Tibial nerve (tissue), 4 donors: ENCODE measurements at places on chromosomes 13 and 19.

DNA sequence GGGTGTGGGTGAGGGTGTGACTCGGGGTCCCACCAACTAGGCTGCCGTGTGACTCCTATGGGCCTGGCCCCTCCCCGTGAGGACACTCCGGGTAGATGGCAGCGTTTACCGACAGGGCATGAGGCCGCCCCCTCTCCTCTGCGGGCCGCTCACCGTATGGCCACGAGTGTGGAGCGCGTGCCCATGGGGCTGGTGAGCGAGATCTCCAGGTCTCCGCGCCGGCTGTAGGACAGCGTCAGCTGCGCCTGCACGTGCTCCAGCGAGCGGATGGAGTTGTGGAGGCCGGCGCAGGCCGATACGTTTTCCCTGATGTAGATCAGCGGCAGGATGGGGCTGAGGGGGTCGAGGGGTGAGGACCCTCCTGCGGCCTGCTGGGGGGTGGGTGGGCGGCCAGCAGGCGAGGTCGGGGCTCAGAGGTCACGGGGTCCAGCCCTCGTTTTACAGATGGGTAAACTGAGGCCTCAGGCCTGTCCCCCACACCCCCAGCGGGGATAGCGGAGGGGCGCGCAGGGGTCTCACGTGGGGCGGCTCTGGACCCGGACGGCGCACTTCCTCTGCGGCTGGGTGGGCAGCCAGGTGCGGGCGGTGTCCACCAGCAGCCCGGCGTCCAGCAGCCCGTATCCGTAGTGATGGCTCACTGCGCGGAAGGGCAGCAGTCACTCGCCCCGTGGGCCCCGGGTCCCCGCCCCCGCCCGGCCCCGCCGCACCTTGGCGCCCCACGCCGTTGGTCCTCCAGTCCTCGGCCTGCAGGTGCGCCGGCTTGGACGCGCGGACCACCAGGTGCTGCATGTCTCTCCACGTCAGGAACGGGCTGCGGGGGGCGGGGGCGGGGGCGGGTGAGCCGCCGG is 4.3 kb upstream of the C19orf25 start:
- DNase-seq = no peak

GRCh38 chr13:57018915-57019314 is 121.8 kb upstream of the PRR20A start:
- no peak for DNase-seq

DNA sequence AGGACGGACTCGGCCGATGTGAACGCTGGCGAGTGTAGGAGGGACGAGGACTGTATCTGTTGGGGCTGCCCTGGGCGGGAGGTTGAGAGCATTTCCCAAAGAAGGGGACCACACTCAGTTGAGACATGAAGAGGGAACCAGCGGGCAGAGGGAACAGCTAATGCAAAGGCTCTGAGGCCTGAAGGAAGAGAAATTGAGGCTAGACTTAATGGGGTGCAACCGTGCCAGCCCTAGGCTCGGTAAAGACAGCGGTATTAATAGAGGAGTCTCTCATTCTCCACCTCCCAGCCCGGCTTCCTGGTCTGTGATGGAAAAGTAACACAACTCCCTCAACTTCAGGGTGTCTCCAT is 1.1 kb downstream of the MPV17L2 start:
- DNase-seq = no peak

DNA sequence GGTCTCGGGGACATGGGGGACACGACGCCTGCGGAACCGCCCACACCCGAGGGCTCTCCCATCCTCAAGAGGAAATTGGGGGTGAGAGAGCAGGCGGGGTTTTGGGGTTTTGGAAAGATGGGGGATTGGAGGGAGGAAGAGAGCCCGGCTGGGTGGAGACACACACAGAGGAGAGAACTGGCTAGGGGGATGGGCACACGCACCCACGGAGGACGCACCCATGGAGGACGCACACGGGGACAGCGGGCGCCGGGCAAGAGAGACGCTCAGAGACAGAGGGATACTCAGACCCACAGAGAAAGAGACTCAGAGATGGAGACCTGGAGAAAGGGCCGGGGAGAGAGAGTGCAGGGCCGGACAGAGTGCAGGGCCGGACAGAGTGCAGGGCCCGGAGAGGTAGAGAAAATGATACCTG is 52.1 kb downstream of the MAP4K1 start:
- no peak for DNase-seq

- DNase-seq = no peak
These were observed 10.1 kb downstream of the PRR36 start for GRCh38 chr19:7863971-7864689.

DNA sequence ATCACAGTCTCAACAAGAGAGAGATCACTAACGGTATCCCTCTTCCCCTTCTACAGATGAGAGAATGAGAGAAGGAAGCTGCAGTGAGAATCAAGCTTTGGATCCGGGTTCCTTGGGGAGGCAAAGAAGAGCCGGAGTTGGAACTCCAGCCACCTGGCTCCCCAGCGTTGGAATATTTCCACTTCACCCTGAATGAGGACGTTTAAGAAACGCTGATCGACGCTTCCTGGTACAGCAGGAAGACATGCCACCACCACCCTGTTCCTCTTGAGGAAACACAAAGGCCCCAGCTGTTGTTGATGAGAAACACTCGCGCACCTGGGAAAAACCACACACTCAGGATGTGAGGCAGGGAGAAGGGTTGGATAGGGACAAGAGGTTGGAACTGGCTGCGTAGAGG is 11.3 kb upstream of the CACNG8 start:
- no peak for DNase-seq

GRCh38 chr19:16889366-16889882 is 625 bp downstream of the F2RL3 start:
- DNase-seq = no peak

DNA sequence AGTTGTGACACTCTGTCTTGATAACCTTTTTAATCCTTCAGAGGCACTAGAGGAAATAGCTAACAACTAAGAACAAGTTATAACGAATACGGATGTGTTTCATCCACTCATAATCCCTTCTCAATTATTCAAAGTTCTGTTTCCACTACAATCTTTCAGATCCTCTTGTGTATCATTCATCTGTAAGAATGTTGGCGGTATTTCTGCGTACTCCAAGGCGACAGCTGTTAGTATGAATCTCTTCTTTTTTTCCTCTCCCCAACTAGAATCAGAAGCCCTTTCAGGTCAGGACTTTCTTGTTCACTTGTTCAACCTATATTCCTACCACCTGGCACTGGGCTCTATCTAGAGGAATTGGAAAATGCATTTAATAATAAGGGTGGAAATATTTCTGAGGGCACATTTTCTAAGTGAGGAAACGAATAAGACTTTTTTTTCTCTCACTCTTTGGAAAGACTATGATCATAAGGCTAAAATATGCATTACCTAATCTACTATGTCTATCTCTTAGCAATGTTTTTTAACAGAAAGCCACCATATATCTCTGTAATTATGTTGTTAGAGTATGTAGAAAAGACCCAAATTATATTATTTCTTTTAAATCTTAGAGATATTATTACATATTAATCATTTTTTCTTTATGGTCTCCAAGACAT is 492.9 kb downstream of the PCDH20 start:
- no peak for DNase-seq

DNA sequence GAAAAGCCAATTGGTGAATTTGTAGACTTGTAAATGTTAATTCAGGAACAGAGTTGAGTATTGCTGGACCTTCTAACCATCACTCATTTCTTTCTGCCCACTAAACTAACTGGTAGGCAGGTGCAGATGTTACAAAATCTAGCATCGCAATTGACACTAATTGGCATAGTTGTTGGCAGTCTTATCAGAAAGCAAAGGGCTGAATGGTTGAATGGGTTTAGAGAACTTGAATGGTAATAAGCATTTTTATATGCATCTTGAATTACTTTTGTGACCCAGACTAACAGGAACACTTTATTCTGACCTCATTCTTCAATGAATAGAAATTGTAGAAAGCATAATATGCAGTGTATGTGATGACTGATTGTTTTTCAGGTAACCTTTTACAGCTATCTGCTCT is 189.1 kb downstream of the GGACT start:
- DNase-seq = no peak

DNA sequence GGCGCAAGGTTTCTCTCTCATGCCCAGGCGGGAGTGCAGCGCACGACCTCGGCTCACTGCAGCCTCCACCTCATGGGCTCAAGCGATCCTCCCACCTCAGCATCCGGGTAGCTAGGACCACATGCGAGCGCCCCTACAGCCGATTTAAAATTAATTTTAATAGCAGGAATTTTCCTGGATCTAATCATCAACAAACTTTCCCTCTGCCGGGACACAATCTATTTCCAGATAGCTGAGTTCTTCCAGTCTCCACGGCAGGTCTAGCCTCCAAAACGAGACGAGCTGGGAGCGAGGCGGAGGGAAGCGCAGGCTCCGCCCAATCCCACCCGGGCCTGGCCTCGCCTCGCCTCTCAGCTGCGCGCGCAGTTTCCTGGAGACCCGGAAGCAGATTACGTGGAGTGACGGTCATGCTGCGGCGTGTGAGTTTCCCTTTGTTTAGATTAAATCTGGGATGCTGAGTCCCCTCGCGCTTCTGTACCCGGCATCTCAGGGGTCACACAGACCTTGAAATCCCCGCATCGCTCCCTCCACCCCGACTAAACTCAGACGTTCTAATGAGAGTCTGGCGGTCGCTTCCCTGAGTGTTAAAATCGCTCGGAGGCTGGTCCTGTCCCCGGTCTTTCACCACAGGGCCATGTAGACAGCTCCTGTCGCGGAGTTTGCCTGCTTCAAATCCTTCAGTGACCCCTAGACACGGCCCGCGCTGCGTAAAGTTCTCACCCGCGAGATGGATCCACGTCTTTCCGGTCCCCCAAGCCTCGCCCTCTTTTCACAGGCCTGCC is at the start of gene ZNF880:
TSS of gene ZNF880 (plus strand) at position 365 of the 782 bp plus-strand sequence. CDS start at position 408, 43 bp downstream.
- peak; percentile 93 for DNase-seq

DNA sequence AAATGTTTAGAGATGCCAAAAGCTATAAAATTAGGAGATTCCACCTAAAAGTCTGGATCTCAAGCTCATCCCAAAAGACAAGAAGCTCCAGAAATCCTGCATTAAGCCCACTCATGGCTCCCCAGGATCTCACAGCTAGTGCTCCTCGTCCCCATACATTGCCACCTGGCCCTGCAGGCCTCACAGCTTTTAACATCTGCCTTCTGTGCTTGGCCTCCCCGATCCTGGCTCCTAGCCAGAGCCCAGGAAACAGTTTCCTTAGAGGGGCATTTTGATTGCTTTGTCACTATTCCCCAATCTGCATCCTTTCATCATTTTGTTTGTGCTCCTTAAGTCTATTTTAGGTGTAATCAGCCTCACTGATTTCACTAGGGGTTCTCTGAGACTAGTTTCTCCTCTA is 14.5 kb upstream of the DCT start:
- no peak for DNase-seq

DNA sequence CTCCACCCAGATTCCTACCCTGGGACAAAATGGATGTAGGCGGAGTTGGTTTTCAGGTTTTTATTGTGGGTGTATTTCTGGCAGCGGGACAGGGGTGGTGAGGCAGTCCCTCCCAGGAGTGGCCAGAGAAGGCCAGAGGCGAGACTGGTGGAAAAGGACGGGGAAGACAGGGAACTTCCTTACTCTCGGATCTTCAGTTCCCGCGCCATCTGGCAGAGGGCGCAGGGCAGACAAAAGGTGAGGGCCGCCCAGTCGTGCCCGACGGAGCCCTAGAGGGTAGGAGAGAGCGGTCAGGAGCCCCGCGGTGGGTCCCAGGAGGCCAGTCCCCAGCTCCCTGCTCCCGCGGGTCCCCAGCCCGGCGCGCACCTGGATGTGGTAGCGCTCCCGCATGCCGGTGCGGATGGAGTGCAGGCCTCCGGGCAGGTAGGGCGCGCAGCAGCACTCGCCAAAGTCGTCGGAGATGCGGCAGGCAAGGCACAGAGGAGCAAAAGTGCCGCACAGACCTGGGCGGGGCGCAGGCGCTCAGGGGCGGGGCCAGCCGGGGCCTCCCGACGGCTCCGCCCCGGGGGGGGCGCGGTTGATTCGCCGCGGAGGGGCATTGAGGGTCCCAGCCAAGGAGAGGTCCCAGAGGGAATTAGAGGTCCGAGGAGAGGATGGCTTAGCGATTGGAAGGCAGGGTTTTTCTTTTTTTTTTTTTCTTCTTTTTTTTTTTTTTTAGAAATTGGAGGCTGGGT is 3.0 kb downstream of the CNFN start:
- peak; percentile 52 for DNase-seq

DNA sequence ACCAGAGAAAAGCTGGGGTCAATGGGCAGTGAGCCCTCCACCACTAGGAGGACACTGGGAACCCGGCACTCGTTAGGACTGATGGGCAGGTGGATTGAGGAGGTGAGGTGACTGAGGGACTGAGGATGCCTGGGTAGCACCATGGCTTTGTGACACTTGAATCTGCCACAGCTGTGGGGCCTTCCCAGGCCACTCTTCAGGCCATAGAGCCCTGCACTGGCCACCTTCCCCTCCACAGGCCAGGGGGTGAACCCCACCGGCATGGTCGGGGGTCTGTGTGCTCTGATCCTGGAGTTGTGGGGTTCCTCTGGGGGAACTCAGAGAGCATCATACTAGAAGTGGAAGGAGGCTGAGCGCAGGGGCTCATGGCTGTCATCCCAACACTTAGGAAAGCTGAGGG is 423.5 kb downstream of the ZNF536 start:
- no peak for DNase-seq

GRCh38 chr13:36026531-36026930 is 104.7 kb downstream of the DCLK1 start:
- DNase-seq = no peak
